ENCODE measurements at places on chromosomes 3 and 15. TPM values are rescaled to one million over a fixed set of nuclear protein-coding genes. Genes with fewer than 3 reads are reported as not detected.

DNA sequence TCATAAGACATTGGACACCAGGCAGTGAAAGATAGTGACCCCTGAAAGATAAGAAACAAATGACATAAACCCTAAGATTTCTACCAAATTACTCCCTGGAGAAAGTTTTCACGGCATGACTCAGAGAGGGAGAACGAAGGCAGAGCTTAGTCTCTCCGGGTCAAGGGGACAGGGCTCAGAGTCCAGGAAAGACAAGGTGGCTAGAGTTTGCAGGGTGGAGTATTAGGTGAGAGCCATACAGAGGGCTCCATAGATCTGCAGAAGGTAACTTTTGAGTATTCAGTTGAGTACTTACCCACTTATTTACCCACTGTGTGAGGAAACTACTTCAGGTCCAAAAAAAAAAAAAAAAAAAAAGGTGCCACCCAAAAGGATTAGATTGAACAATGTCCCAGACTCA is 143.2 kb downstream of the C3orf70 start:
- DNase-seq: no peak

DNA sequence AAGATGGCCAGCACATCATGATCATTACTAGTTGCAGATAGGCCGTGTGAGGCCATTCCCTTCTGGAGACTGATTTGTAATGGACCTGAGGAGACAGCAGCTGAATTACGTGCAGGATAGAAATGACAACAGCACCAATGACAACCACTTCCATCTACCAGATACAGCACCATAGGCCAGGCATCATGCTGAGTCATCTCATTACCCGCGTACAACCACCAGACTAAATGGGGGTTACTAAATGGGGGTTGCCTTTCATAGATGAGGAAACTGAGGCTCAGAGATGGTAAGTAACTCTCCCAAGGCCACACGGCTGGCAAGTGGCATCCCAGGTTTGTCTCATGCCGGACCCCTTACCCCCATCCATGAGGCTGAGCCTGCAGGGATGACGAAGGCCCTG is 32.8 kb upstream of the FAM107A start:
- no peak for DNase-seq

DNA sequence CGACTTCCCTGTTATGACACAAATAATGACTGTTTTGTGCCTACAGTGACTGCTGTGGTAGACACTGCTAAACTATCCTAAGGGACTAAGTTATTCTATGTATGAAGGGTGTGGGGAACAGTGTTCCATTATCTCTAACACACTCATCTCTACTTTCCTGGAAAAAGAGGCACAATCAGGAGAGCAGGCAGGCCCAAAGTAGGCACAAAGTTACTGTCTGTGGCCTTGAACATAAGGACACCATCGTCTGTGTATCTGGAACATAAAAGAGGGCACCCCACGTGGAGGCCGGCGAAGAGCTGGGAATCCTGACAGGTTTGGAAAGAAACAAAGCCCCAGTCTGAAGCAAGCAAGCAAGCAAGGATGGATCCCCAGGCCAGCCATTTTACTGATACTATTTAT is 1.5 kb downstream of the ABCC5 start:
- no peak for DNase-seq

SLC12A1 gene
- total RNA-seq: not detected

DNA sequence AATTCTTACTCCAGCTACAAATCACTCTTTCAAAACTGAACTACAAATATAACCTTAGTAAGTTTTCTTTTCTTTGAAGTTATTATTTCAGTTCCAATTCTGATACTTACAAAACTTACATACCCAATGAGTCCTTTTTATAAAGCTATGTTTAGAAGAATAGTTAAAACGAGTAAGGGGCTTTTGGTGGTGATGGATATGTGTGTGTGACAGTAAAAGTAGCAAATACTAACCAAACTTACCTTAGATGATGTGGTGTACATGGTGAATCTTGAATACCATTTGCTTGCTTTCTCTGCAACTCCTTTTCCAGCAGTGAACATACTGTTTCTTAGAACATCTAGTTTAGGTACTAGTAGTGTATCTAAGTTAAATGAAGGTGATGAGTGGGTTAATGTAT is 68.4 kb downstream of the SLC24A1 start:
- DNase-seq: no peak

FSD2 gene
- not detected for total RNA-seq

DNA sequence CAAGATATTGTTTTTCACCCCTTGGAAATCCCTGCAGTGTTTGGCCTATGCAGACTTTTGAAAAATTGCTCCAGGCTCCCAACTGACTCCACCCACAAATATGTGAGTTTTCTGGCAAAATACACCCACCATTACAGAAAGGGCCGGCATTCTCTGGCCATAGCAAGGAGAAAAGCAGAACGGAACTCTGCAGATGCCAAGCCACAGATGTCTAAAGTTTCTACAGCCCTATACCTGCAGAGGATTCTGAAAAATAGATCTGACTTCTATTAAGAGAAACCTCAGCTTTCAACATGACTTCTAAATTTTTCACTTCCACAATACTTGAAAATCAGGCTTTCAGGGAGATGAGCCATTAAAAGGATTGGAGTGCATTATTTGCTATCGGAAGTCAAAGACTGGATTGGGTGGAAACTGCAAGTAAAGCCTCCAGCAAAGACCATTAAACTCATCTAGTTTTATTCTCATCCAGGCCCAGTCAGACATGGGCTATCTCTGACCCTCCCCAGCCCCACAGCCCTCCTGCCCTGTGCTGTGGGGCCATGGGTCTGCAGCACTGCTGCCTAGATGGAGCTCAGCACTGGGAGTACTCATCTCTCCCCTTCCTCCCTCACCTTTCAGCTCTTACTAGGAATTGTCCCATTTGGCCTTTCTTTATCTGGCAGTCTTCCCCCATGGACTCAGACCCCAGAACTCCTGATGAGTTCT is 243.1 kb upstream of the GOLGA6L4 start:
- DNase-seq: no peak

- no peak for DNase-seq
These were observed 708.9 kb downstream of the NTRK3 start for GRCh38 chr15:87547470-87548181.

DNA sequence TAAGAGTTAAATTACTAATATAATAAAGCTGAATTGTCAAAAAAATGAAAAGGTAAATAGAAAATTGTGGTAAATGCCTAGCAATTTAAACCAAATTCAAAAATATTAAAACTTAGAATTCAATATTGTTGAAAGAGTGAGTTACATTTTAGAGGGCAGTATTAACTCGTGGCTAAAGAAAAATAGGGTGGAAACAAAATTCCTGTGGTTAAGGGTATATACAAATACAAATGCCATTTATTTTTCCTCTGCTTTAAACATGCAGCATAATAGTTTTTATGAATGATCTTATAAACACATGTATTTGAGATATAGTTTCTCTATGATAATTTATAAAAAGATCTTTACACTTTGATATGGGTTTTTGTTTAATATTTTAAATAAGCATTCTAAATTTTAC is 79.0 kb downstream of the NEDD4 start:
- no peak for DNase-seq

DNA sequence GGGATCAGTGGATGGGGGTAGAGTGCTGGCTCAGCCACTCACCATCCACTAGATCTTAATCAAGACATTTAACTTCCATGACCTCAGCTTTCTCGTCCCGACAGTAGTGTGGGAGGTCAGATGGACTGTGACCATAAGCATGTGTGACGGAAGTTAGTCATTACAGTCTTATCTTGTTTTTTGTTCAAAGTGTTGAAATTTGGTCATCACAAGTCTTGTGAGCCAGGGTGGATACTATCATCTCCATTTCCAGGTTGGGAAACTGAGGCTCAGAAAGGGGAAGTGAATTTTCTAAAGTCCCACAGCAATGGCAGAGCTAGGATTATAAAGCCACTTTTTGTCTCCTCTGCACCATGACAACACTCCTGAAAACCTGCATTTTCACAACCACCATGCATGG is 32.0 kb upstream of the ITGA11 start:
- DNase-seq: no peak

Data from hematopoietic multipotent progenitor cell (in vitro differentiated cells).